OCI-M1 (cell line): ENCODE measurements at places on chromosomes 7 and 10.
A peak's percentile ranks its signal among the peaks of the same experiment; 100 is the strongest.

- DNase-seq = no peak
These were observed 536.4 kb downstream of the GRM8 start for GRCh38 chr7:126716321-126716720.

DNA sequence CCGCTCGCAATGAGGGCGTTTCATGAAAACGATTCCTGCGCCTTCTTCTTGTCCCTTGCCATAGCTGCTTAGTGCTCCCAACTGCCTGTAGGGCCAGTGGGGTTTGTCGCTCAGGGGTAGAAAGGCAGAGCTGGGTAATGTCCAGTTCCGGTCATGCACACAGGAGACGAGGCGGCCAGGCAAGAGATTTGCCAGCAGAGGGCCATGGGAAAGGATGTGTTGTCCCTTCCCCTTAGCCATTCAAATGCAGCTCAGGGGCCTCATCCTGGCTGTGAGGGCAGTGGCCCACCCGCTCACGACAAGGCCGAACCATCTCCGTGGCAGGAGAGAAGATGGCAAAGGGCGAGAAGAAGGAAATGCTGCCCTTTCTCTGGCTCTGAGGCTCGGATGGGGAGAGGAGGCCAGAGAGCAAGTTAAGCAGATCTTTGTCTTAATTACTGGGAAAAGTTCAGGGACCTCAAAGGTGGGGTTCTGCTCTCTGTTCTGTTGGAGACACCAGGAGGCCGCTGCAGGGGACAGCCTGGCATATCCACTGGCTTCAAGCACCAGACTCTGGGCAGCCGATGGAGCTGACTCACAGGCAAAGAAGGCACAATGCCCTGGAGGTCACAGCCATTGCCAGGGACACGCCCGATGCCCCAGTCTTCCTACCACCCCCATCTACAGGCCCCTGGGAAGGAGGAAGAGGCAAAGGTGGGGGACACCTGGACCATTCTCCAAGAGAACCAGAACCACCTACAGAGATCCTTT is 534.8 kb upstream of the MGMT start:
- DNase-seq = no peak

GRCh38 chr10:12499076-12499986 is 150.0 kb downstream of the CAMK1D start:
- no peak for DNase-seq

DNA sequence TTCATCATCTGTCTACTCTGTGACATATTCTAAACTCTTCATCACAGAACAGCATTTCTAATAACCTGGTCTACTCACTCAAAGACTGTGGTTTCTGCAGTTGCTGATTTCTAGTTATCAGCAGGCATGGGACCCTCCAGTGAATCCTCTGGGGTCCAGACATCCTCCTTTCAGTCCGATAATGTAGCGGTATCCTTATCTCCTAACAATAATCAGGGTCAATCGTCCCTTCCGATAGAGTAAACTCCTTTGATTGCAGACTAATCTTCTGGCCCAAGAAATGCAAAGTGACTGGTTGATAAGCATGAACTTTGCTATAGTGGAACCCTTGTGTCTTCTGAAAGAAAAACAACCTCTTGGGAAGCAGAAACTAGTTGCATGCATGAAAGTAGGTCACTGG is 1209.8 kb upstream of the CELF2 start:
- peak; percentile 83 for DNase-seq

- no peak for DNase-seq
These were observed 5.8 kb upstream of the PYROXD2 start for GRCh38 chr10:98420786-98421185.

DNA sequence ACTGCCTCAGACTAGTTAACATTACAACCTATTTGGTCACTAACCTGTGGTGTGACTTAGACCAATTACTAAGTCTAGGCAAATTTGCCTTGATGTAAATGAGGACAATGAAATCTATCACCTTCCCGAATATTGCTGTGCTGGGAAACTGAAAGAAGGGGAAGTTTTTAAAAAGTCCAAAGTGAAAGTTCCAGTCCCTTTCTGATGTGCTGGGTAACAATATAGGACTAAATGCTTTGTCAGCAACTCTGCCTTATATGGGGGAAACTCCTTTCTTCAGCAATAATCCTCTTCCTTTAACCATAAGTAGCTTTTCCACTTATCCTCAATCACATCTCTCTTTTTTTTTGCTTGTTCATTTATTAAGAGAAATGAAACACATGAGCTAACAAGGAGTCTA is 3.9 kb downstream of the PIK3AP1 start:
- peak; percentile 65 for DNase-seq

DNA sequence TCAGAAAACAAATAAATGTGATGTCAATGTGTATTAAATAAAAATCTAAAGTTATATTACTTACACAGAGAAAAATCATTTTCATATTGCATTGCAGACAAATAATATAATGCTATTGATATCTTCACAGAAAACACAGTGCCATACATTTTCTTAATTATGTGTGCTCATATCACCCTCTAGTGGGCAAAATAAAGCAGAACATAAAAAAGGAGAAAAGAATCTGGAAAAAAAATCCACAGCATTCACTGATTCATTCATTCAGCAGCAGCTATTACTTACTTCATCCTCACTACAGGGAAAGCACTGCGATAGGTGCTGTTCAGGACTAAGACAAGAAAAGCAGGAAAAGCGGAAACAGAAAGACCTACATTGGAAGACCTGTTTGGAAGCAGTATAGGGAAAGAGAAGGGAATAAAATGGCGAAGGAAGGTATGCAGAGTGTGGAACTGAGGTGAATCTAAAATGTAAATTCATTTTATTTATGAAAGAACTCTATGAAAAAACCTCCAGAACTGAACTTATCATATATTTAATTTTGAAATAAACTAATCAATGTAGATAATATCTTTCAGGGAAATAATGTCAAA is 73.2 kb downstream of the POT1 start:
- peak; percentile 65 for DNase-seq

DNA sequence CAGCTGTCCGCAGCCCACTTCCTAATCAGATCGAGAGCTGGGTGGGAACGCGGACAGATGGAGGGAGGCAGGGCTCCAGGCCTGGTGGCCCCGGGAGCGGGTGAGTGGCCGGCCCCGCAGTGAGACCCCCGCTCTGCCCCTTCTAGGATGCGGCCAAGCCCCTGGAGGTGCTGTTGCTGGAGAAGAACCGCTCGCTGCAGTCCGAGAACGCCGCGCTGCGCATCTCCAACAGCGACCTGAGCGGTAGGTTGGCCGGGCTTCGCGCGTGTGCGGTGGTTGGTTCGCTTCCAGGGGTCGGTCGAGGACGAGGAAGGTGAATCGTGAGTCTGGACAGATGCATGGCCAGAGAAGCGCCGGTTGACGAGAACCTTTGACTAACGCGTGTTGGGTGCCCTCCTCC is 91.3 kb upstream of the SH2B2 start:
- no peak for DNase-seq

GRCh38 chr7:69919426-69920111 is 321.3 kb downstream of the AUTS2 start:
- DNase-seq = no peak

- no peak for DNase-seq
These were observed 77.2 kb downstream of the HIF1AN start for GRCh38 chr10:100612601-100613595.

GRCh38 chr7:55069271-55069792 is 50.5 kb downstream of the EGFR start:
- DNase-seq = no peak
